Stimulated activated CD8-positive, alpha-beta memory T cell treated with anti-CD3 and anti-CD28 coated beads, Interleukin-4, amount 100 ng/mL, for 24 hours (primary cell): ENCODE measurements at places on chromosomes 3 and 15.

GRCh38 chr3:168152149-168152548 lies 56.4 kb upstream of the GOLIM4 start:
- no peak for DNase-seq

GRCh38 chr3:32945136-32945535 lies 6.3 kb upstream of the CCR4 start:
- DNase-seq: no peak

GRCh38 chr3:46496746-46497555 lies 825 bp upstream of the RTP3 start:
- peak; percentile 15 for DNase-seq

GRCh38 chr3:111362381-111363009 lies 179.5 kb upstream of the CD96 start:
- no peak for DNase-seq

GRCh38 chr15:64647367-64647766 lies 128.0 kb downstream of the RBPMS2 start:
- DNase-seq: no peak

DNA sequence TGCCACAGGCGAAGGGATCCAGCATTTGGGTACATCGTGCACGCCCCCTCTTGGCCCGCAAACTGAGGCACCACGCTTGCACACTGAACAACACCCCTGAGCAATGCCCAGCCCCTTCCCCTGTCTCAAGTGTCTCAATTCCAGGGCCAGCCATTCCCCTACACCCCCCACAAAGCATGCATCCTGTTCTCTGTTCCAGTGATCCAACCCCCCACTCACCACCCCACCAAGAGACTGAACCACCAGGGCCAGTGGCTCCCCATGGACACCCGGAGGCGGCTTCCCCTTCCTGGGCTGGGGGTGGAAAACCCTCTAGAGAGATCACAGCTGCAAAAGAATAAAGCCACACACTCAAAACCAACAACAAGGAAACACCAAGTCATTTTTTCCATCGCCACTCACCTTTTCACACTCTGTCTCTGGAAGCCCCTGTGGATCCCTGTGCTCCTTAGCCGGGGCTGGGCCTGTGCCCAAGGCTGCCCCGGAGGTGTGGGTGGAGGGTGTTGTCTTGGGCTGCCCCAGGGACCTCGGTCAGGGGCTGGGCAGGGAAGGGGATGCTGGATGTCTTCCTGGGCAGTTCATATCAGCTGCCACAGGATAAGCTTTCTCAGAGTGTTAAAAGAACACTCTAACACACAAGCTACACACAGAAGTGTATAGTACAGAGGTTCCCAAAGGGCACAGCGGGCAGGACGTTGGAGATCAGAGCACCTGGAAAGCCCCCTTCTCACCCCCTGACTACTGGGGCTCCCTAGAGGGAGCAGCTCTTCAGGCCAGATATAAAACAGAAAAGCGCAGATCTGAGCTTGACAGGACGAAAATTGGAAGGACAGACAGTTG lies 92.5 kb downstream of the CHSY1 start:
- no peak for DNase-seq

DNA sequence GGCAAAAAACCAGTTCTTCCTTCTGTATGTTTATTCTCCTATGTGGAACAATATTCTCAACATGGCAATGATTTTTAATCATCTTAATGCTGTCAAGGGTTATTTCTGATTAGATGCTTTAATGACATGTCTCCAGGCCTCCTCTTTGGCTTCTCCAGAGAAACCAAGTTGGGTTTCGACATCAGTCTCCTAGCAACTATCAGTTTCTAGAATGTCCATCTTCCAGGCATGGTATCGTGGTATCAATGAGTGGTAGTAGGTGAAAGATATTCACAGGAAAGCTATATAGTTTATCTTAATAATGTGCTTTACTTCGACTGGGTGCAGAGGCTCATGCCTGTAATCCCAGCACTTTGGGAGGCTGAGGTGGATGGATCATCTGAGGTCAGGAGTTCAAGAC lies 128.5 kb downstream of the C3orf70 start:
- no peak for DNase-seq

DNA sequence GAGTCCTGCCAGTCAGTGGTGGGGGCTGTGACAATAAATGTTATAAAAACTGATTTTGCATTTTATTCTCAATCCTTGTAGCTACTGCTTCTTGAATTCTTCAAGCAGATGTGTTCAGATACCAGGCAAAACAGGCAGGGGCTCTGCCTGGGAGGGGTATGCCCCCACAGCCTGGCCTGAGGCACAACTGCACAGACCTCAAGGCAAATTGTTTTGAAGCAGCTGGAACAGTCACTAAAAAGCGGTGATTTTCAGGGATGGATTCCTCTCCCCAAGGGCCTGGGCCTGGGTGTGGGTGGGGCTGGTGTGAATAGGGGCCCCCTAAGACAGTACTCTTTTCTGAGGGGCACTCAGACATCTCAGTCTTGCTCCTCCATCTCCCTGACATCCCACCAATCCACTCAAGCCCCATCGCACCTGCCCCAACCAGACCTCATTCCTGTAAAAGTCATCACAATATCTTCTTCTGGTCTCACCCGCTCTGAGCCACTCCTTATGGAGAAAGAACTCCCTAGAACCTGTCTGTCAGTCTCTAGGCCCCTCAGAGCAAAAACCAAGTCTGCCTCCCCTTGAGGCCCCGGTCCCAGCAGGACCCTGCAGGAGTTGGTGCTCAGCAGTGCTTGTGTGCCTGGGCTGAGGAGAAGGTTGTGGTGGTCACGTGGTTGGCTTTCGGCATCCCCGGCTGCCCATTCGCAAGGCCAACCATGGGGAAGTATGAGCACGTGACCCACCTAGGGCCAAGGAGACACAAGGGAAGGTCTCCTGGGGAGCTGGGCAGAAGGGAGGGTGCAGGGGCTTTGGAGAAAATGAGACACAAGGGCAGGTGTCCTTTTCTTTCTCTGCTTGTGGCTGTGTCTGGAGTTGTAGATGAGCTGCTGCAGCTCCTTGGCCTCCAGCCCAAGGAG lies 2.9 kb upstream of the PSTPIP1 start:
- no peak for DNase-seq

- DNase-seq: no peak
Observed at GRCh38 chr3:143535994-143536784, 312.1 kb downstream of the SLC9A9 start.

GRCh38 chr3:82556113-82556512 lies 794.7 kb upstream of the GBE1 start:
- DNase-seq: no peak

GRCh38 chr15:99425657-99426301 lies 140.0 kb upstream of the MEF2A start:
- DNase-seq: no peak

- no peak for DNase-seq
Observed at GRCh38 chr15:85036716-85037115, 55.1 kb downstream of the PDE8A start.

- no peak for DNase-seq
Observed at GRCh38 chr3:140580746-140581145, 97.1 kb upstream of the TRIM42 start.
